A673 (cell line): ENCODE measurements at places on chromosomes 3 and 15. TPM values are rescaled to one million over a fixed set of nuclear protein-coding genes. Genes with fewer than 3 reads are reported as not detected.
A peak's percentile ranks its signal among the peaks of the same experiment; 100 is the strongest.

DNA sequence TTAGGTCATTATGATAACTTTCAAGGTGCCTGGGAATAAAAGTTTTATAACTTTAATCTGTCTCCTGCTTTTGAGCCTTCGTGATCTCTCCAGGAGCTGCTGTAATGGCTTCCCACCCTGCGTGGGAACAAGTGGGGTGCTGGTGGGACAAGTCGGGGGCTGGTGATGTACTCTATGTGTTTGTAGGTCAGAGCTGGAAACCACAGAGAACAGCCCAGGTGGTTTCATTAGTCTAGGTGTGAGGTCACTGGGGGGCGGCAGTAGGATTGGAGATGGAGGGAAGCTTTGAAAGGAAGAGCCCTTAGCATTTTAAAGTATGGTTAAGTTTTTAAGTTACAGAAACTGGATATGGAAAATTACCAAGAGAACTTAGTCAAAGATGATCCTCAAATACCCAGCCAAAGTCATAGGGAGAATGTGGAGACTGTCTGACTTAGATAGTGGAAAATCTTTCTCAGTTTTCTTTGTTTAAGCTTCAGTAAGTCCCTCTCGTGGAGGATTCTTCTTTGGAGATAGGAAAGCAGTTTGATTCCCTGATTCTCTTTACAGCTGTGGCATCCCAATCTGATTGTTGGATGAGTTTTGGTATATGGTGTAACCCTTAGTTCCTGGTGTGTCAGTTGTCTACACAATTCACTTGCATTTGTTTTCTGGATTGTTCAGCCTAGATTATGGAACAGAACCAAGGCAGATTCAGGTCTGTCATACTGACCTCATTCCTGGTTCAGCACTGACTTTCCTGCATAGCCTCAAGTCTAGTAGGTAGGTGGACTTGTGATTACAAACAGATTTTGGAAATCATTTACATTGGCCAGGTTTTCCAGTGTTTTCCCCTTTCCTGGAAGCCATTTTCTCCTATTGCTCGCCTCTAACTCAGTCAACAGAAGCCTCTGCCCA is 115.6 kb downstream of the FNDC3B start:
- DNase-seq, result no peak
- peaks cover 43% of the 10 kb centered on the region for H3K4me1 ChIP-seq
- peak overlapping the region; percentile 63 for H3K27ac ChIP-seq
- no peaks in the 10 kb centered on the region for H3K36me3 ChIP-seq
- no peaks in the 10 kb centered on the region for H3K27me3 ChIP-seq

GRCh38 chr3:132009241-132009640 is 25.6 kb downstream of the CPNE4 start:
- H3K27ac ChIP-seq, result no peak overlapping the region
- no peak overlapping the region for H3K4me3 ChIP-seq
- no peaks in the 10 kb centered on the region for H3K36me3 ChIP-seq

DNA sequence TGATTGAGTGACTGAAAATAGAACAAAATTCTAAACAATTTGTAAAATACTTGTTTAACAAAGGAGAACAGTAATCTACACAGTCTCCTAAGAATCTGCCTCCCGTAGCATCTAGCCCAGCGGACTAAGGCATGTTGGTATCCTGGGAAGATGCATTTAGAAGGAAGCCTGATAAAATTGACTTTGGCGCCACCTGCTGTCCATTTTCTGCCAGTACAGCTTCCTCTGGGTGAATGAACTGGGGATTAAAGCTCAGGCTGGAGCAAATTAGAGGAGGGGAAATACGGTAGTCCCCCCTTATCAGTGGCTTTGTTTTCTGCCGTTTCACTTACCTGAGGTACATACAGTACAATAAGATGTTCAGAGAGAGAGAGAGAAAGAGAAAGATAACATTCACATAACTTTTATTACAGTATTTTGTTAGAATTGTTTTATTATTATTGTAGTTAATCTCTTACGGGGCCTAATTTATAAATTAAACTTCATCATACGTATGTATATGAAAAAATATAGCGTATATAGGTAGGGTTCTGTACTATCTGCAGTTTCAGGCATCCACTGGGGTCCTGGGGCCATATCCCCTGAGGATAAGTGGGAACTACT is 191.6 kb downstream of the GAP43 start:
- peak; percentile 88 for DNase-seq
- H3K27me3 ChIP-seq, result no peaks in the 10 kb centered on the region
- H3K27ac ChIP-seq, result no peak overlapping the region
- no peak overlapping the region for H3K4me3 ChIP-seq
- no peaks in the 10 kb centered on the region for H3K36me3 ChIP-seq
- no peaks in the 10 kb centered on the region for H3K4me1 ChIP-seq

DNA sequence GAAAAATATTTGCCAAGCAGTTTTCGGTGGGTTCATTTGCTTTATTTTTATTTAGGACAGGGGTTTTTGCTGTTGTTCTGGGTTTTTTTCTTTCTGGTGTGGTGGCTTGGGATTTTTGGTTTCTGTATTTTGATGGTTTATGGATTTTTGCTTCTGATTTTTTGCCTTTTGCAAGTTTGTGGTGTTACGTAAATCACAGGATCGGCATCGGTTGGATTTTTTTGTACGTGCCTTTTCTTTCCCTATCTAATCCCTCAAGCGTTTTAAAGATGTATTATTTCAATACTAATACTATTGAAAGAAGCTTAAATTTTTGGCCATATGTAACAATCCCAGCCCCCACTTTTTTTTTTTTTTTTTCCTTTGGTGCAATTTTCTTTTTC is 782 bp upstream of the BCL6 start:
- H3K4me1 ChIP-seq, result peaks cover 31% of the 10 kb centered on the region
- no peak for DNase-seq
- peak overlapping the region; percentile 70 for H3K4me3 ChIP-seq
- H3K36me3 ChIP-seq, result no peaks in the 10 kb centered on the region
- no peaks in the 10 kb centered on the region for H3K27me3 ChIP-seq

The C3orf80 gene
- total RNA-seq, result not detected in 2 replicates
